COLO829 (cell line): ENCODE measurements at places on chromosomes 12 and 14.

DNA sequence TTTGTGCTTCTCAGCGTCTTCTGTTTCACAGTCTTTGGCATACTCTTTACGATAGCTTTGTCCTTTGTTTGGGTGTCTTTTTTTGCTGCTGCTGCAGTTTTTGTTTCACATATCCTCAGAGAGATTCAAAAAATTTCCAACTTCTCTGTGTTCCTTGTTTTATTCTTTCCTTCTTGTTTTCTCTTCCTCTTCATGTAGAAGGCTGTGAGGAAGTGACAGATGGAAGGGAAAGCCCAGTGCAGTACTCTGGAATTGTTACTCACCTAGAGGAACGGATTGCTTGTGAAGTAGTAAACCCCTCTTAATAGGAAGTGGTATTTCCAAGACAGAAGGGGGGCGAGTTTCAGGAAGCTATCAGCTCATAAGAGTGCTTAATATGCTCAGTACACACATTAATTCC, 1.7 kb downstream of the CREBL2 start:
- DNase-seq: no peak

GRCh38 chr12:101115326-101115725, 94.7 kb downstream of the SLC5A8 start:
- no peak for DNase-seq

GRCh38 chr12:46382408-46382963, 9.9 kb upstream of the SLC38A2 start:
- no peak for DNase-seq

DNA sequence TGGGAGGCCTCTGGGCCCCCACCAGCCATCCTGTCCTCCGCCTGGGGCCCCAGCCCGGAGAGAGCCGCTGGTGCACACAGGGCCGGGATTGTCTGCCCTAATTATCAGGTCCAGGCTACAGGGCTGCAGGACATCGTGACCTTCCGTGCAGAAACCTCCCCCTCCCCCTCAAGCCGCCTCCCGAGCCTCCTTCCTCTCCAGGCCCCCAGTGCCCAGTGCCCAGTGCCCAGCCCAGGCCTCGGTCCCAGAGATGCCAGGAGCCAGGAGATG, 729 bp upstream of the GAPDH start:
- no peak for DNase-seq

DNA sequence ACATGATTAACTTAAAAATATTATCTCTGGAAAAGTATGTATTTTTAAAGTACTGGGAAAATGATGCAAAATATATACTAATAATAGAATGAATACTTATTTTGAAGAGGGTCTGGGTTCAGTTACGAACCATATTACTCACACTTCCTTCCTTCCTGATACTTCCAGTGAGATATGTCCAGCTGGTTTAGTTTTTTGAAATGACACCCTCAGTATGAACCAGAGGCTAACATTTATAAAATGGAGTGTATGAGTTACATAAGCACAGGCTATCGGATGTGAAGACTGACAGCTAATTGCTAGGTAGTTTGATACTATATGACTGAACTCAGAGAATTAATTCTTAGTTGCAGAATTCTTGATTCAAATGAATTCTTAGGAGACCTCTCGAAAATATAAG, 122.9 kb downstream of the OTOGL start:
- no peak for DNase-seq

- no peak for DNase-seq
Measured at GRCh38 chr12:27305673-27306456, 26.8 kb upstream of the BMAL2 start.

DNA sequence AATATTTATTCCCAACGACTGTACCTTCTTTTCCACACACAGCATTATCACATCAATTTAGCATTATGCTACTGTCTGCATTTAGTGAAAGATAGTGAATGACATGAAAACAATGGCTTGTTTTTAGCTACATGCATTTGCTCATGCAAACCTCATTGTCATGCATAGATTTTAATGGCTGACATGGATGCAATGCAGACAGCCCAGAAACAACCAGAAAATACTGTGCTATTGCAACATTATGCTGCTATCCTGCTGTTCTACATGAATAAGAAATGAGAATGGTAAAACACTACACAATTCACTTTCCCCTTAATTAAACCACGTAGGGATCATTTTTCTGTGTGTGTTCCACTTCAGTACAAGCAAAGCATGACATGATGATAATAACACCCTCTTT, 90.8 kb downstream of the LIN7A start:
- no peak for DNase-seq

DNA sequence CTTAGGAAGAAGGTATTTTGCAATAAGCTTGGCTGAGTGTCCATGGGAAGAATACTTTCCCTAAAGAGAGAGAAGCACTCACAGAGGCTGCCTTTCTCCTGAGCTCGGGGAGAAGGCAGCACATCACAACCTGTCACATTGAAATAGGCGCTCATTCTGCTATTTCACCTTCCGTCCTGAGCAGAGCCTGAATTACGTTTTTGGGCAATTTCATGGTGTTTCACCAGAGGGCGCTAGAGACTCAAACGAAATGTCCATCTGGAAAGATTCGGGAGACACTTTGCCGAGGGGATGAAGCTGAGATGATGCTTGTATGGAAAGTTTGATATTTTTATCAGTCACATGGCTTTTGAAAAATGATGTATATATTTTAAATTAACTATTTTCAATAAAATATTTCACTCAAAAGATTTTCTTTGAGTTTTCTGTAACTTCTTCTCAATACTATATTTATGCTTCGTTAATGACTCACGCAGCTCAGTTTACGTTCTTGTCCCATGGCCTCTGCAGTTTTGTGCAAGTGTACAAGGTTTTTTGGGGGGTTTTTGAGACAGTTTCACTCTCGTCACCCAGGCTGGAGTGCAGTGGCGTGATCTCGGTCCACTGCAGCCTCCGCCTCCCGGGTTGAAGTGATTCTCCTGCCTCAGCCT, 17.4 kb upstream of the B4GALNT3 start:
- peak; percentile 64 for DNase-seq

DNA sequence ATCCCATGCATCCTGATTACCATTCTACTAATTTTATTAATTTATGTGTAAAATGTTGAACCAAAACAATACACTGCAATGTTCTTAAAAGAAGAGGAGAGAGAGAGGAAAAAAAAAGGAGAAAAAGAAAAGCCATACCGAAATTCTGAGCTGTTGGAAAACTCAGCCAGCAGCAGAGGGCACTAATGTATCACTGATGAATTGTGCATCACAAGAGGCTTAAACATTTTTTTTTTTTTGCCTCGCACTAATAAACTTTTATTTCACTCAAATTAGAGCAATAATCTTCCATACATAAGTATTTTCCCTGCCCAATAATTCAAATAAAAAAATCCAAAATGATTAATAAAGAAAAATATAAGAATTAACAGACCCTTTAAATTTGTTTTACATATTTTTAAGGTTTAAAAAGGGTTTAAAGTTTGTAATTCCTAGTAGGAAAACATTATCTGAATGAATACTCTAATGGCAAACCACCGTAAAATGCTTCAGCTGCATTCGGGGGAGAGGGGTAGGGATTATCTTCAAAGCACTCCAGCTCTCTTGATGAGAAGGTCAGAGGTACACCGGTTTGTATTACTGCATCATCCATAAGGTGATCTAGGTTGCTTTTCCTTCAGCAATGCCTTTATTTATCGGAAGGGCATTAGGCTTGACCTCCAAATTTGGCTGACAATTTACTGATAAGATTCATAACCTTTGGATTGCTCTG, 41.9 kb downstream of the ATP23 start:
- peak; percentile 40 for DNase-seq

DNA sequence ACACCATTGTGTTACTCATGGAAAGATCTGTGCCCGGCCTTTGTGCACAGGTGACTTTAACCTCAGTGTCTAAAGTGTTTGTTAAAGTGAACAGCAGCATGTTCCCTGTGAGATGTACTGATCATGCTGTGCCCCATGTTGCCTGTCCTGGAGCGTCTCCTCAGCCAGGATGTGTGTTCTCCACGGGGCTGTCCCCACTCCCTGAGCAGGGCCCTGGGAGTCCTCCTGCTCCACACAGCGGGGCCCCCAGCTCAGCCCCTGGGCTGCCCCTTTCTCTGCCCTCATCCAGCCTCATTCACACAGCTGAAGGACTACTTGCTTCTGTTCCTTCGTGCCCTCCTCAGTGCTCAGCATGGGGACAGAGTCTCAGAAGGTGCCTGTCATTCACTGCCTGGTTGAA, 131.5 kb downstream of the SLC38A6 start:
- no peak for DNase-seq

GRCh38 chr12:13223179-13223804, 26.8 kb downstream of the EMP1 start:
- DNase-seq: peak; percentile 39

- no peak for DNase-seq
Measured at GRCh38 chr14:94038921-94039629, 12.9 kb downstream of the OTUB2 start.

DNA sequence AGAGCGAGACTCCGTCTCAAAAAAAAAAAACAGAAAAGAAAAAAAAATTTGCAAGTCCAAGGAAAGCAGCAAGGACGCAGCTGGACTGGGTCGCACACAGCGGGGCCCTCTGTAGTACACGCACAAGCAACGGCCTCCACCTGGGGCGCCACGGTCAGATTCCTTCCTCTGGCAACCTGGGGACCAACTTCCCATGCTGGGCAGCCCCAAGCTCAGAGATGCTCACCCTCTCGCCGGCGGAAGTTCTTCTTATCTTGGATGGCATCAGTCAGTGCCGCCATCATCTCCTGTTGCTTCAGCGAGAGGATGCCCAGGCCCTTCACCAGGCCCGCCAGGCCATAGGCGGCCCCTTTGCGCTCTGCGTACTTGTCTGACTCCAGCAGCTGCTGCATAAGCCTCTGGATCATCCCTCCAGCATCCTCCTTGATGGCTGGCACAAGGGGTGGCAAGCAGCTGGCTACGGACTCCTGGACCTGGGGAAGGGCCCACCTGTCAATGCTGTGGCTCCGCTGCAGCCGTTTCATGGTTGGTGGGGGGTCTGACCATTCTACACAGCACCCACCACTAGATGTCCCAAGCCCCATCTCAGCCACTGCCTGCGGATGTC, 34.5 kb upstream of the RAB35 start:
- DNase-seq: no peak

GRCh38 chr12:4256043-4256826, 17.3 kb upstream of the CCND2 start:
- DNase-seq: no peak

DNA sequence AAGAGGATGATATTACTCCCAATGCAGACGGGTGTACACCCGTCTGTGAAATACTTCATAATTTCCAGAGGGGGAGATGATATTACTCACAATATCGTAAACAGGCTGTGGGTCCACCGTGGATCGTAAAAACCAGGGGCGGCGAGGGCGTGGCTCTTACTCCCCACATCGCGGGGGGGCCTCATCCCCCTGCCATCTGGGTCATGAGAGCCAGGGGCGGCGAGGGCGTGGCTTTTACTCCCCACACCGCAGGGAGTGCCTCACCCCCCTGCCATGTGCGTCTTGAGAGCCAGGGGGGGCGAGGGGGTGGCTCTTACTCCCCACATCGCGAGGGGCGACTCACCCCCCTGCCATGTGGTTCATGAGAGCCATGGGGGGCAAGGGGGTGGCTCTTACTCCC, 86.2 kb upstream of the GNG2 start:
- DNase-seq: no peak

- DNase-seq: no peak
Measured at GRCh38 chr14:51370758-51371386, 130.8 kb downstream of the TMX1 start.

GRCh38 chr12:100721169-100721568, 73.4 kb upstream of the ANO4 start:
- no peak for DNase-seq

- DNase-seq: no peak
Measured at GRCh38 chr12:99959549-99960170, 25.1 kb downstream of the ANKS1B start.

DNA sequence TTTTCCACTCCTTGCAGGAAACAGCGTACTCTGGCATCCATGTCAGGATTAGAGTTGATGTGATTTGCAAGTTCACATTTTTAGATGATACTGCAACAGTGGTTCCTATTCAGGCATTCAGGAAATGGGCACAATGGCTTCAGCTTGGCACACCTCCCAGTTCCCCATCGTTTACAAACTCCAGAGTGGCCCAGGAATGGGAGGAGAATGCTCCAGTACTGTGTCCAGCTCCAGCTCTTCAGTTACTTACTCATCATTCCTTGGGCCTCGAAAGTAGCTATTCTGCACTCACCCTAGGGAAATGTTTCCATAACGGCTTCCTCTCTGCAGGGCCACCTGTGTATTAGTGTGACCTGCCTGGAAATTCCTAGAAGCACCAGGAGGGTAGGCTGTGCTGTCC, 239.7 kb upstream of the RGS6 start:
- peak; percentile 59 for DNase-seq

GRCh38 chr14:74960736-74961135, 5.3 kb upstream of the PGF start:
- DNase-seq: no peak

DNA sequence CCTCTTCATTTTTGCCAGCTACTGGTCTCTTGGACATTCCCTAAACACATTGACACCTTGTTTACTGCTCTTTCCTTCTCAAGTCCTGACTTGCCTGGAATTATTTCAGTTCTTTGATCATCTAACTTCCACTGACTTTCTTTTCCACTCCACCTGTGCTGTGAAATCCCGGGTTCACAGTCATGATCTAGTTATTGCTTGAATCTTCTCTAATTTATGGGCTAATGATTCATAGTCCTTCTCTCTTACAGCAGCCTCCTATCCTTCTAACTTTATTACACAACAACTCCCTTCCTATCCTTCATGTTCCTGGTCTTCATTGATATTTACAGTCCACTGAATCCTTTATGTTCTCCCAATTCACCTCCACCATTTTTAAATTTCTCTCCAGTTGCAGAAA, 260.1 kb downstream of the C12orf75 start:
- no peak for DNase-seq

GRCh38 chr12:116695464-116695725, 42.5 kb downstream of the SPRING1 start:
- DNase-seq: no peak

DNA sequence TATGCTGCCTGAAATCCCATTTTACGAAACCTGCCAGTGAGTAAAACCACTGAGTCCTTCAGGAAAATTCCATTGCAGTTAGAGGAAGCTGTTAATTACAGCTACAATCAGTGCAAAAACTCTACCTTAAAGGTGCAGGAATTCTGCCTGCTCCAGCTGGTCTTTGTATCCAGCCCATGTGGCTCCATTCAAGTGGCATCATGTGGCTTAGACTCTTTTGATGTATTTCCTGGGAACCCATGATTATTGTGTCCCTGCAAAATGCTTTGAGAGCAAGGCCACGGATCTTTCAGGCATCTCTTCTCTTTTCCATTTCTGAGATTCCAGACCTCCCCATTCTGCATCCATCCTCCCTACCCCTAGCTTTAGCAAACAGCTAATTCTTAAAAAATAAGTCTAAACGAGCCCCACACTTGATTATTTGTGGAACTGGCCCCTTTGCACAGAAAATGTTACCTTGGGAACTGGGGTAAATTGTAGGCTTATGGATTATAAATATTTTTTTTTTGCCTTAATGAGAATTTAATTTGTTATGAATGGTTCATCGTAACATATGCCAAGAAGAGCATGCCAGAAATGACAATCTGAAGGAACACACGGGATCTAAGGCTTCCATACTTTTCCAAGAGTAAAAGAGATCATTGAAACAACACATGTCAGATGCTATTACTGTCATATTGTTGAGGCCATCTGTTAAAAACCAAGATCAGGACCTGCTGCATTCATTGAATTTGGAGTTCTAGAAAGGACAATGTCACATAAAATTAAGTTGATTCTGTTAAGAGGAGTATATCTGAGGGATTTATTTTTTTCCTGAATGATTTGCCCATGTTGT, 144.6 kb downstream of the TPH2 start:
- no peak for DNase-seq
